Memory B cell (primary cell): ENCODE measurements at places on chromosomes 11 and 22.

- no peak for DNase-seq
These were observed 2.8 kb downstream of the ZFTA start for GRCh38 chr11:63765688-63766241.

DNA sequence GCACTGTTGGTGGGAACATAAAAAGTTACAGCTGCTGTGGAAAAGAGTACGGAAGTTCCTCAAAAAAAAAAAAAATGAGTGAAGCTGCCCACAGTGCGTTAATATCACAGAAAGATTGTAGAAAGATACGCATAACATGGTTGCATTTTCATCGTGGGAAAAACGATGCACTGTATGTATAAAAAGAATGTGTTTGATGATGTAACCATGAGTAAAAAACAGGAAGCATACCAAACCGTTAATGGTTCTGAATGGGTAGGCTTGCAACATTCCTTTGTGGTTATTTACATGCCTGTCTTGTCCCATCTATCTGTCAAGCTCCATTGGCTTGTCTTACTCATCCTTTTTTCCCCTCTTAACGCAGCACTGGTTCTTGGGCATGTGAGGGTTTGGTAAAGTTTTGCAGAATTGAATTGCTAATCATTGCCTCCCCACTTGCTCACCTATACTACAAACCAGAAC lies 33.8 kb upstream of the DKK3 start:
- DNase-seq, result no peak

DNA sequence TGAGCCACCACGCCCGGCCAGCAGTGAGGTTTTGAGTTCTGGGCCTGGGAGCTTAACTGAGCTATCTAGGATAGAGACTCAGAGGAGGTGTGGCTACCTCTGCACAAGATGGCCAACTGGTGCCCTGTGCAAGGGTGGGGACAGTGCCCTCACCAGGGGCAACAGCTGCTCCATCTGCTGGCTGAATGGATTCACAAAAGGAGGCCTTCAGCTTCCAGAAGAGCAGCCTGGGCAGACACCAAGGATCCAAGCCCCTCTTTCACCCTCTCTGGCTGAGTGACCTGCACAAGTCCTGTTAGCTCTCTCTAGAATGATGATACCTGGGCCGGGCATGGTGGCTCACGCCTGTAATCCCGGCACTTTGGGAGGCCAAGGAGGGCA lies 33.5 kb upstream of the BAIAP2L2 start:
- DNase-seq, result no peak

GRCh38 chr11:93330446-93330984 lies at the start of gene DEUP1:
DEUP1 (plus strand) TSS chr11:93330742; CDS start chr11:93332260, 1,518 bp downstream.
- DNase-seq, result no peak

- DNase-seq, result no peak
These were observed 91.1 kb upstream of the CLPB start for GRCh38 chr11:72525466-72525865.

DNA sequence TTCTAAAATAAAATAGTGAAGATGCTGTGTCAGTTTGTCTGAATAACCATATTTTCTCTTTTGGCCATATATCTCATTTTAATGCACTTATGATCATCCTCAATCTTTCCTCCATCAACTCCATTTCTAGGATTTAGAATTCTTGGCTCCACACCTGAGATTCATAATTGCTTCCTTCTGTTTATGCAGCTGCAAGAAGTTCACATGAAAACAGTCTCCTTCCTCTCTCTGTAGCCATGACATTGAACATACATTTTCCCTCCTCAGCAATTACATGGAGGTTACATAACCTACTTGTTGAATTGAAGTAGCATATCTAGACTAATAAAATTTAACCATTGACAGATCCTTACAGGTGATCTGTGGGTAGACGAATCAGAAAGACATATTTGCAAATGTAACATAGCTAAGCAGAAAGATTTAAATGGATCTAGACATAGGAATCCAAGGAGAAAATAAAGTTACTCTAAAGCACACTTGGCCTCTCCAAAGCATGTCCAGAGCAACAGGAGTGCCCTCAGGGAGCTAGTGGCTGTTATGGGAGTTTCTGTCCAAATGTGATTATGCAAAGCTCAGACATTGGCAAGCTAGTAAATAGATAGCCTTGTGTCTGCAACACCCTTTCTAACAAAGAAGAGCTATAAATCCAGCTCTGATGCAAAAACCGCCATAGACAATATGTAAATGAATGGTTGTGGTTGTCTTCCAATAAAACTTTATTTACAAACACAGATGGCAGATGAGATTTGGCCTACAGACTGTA lies 119.9 kb upstream of the MPPED2 start:
- DNase-seq, result no peak

DNA sequence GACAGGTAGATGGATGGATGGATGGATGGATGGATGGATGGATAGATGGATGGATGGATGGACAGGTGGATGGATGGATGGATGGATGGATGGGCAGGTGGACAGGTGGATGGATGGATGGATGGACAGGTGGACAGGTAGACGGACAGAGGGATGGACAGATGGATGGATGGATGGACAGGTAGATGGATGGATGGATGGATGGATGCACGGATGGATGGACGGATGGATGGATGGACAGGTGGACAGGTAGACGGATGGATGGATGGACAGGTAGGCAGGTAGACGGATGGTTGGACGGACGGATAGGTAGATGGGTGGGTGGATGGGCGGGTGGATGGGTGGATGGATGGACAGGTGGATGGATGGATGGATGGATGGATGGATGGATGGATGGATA lies 24.3 kb downstream of the PDGFB start:
- no peak for DNase-seq

- no peak for DNase-seq
These were observed 35.5 kb upstream of the TTC12 start for GRCh38 chr11:113278925-113279324.

DNA sequence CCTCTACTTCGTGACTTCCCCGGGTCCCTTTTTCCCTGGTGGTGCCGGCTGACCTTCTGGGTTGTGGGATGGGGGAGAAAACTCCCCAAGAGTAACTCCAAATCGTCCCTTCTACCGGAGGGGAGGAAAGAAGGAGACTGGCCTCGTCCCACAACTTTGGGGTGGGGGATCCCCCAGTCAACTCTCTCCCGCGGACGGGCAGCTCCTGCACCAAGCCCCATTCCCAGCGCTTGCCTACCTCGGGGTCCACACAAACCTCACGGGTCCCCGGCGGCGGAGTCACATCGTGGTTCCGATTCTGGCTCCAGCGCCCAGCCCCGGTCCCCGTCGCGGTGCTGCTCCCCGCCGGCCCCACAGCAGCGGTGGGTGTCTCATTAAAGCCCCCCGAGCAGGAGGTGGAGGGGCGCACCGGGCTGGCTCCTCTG lies 317 bp downstream of the BDNF start:
- no peak for DNase-seq

DNA sequence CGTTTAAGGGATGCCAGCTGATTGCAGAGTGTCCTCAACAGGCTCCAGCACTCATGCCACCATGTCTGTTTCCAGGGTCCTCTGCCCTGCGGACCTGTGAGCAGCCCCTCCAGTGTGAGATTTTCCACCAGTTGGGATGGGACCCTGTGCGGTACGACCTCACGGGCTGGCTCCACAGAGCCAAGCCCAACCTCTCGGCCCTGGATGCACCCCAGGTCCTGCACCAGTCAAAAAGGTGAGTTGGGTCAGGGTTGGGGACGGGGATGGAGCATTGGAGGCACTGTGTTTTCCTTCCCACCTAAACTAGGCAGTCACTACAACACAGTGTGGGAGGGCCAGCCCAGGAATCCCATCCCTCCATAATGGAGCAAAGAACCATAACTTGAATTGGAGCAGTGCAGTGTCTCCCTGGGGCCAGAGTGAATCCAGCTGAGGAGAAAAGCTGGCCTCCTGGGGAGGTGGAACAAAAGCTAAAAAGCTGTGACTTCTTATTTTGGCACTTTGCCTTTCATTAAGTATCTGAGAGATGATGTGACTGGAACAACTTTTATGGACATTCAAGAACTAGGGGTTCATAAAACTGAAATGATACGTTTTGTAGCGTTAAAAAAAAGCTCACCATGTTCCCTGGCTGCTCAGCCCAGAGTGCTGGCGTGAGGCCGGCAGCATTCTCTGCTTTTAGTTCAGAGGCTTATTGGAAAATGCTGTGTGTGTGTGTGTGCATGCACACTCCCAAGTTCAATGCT lies 101.8 kb downstream of the MYO18B start:
- DNase-seq, result no peak

DNA sequence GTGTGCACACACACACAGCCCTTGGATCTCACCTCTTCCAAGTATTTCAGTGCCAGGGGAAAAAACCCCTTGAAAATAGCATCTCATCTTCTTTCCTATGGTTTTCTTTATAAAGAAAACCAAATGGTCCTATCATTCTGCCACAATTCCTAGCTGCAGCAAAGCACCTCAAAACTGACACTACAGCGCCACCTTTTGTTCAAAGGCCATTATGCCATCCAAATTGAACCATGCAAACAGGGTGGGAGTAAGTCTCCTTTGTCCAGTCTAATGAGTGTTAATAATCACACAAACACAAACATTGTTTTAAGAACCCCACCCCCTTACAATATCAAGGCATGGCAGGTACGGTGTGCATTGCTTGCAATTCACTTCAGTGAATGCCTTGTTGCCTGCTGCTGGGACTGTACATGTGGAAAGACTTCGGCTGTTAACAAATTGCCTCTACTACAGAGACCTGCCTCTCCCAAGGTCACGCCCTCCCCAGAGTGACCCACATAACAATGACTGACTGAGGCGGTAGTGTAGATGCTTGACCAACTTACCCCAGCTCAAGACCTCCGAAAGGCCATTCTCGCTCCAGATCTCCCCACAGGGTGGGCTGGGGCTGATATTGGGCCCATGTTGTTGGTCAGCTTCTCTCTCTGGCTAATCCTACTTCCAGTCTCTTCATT lies 31.7 kb downstream of the FAM181B start:
- DNase-seq, result peak; percentile 7

DNA sequence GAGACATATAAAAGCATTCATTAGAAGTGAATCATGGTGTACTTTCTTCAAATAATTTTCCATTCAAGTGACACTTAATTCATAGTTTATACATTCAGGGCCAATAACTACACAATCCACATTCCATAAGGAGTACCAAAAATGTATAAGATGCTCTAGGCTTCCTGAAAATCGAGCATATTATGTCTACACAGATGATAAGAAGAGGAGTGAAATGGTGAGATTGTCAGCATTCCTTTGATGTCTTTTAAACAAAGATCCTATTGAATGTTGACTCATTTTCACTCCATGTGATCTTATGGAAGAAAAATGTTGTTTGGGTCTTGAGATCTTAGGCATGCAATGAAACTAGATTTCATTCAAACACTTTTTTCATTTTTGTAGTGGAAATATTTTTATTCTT lies 843.2 kb downstream of the KCNA4 start:
- DNase-seq, result no peak

- DNase-seq, result no peak
These were observed 17.8 kb downstream of the PRR5 start for GRCh38 chr22:44719586-44720368.

- no peak for DNase-seq
These were observed 13.4 kb downstream of the CXCR5 start for GRCh38 chr11:118896921-118897591.

DNA sequence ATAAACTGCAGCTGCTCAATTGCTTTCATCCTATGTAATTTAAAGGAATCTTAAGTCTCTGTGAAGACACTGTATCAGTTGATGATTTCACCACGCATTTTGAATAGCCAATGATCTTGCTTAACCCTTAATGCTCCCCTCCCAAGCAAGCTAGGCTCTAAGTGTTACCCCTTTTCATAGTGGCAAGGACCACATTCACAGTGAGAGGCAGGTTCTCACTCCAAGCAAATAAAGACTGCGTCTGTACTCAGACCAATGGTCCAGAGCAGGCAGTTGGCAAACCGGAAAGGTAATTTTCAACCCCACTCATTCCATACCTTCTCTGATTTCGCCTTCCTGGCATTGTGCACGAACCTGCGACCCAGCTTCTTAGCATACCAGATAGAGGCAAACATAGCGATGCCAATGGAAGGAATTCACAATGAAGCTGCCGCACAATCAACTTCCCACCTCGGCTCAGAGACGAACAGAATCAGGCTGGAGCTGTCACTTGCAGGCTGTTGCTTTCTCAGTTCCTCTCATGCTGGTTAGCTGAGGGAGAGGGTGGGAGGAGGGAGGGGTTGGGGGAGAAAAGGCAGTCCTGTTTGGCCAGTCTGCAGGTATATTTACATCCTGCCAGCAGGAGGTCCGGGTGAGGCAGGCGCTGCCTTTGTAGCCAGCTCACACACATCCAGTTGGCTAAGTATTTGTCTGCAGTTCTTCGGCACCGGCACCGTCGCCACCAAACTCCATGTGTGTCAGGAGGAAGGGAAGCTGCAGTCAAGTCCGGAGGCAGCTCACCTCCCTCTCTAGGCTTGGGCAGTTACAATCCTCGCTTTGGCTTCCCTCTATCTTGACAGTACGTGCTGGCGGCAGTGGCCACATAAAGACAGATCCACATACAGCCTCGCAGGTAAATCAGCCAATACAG lies 1151.2 kb upstream of the CCDC90B start:
- DNase-seq, result no peak

DNA sequence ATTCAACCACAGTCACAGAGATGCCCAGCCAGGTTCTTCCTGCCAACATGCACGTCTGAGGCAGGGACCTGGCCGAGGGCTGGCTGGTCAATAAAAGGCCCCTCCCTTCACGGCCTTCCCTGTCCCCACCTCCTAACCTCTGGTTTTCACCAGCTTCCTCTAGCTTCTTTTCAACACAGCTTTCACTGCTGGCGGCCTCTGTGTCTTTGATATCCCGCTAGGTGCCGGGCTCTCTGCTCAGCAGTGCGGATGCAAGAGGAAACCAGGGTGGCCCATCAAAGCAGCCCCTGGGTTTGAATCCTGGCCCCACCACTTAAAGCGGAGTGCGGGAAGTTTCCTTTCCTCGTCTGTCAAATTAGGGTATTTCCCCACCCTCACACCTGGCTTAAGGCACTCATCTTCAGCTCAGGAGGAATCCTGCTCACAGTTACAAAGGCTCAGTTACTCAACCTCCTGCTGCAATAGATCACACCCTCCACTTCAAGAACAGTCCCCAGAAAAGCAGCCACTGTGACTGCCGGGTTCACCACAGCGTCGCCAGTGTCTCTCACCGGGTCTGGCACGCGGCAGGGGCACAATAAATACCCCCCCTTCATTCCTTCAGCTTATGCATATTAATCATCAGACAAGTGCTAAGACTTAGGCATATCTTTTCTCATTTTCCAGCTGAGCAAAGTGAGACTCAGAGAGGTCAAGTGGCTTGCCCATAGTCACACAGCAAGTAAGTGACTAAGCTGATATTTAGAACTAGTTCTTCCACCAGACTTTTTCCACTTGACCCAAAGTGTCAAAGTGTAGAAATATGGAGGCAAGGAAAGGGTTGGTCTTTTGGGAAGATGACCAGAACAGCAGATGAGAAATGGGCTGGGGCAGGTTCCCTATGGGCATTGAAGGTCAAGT lies 45.7 kb downstream of the TXN2 start:
- peak; percentile 31 for DNase-seq

DNA sequence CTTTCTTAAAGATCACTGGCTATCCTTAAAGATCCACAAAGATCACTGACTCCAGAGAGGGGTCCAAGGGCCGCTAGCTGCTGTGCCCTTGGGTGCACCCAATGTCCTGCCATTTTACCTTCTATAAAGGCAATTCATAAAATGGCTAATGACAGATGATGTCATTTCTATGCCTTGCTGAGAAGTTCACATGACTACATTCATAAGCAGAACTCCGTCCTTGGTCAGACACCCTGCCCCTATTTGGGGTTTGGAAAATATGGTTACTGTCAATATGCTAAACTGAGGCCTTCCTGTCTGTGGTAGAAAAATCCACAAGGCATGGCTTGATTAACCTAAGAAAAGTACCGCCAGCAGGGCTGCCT lies 60.9 kb upstream of the BMAL1 start:
- no peak for DNase-seq
